ENCODE measurements at places on chromosomes 3 and 15.

GRCh38 chr3:19155375-19155774 lies 7.1 kb downstream of the KCNH8 start:
- no peak for DNase-seq

DNA sequence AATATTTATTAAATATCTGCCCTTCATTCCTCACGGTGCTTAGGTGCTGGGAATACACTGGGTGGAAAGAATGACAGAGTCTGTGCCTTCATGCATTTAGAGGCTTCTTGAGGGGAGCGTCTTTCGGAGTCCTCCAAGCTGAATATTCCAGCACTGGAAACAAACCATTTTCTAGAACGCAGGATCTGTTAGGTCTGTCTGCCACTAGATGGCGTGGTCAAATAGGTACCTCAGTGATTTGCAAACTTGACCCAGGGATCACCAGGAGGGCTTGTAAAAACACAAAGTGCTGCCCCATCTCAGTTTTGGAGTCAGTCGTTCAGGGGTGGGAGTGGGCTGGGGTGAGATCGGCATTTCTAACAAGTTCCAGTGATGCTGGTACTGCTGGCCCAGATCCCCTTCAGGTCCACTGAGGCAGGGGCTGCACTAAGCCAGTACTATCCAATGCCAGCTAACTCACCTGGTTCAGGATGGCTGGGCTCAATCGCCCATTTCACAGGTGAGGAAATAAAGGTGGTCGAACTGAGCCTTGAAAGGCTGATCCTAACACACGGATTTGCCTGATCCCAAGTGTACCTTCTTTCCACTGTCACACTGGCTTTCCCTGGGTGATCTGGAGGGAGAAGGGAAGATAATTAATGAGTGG lies 14.8 kb downstream of the ARNT2 start:
- no peak for DNase-seq

DNA sequence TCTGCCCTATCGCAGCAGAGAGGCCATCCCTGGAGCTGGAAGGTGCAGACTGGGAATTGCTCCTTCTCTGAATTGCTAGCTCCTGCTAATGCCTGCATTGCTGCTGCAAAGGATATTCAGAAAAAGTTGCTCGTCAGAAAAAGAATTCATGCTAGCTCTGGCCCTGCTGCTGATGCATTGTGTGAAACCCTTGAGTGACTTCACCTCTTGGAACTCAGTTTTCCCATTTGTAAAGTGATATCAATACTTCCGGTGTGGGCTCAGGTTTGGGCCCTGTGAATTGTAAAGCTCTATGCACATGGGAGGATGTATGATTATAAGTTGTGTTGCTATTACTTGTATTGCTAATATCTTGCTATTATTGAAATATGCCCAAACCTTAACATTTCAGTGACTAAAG lies 11.4 kb downstream of the SQOR start:
- DNase-seq, result no peak

DNA sequence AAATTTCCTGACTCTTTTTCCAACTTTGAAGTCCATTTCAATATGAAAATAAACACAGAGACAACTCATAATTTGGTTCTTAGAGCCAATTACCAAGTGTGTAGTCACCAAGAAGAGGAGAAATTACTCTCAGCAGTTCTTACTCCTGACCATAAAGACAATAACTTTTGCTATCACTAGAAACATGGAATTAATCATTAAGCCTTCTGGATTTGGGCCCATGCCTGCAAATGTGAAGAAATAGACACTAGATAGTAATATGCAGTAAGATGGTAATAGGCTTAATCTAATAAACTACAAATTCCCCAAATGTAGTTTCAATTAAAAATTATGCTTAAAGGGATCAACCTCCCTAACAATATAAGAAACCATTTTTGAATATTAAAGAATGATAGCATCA lies 185.1 kb upstream of the AGTR1 start:
- DNase-seq, result no peak

GRCh38 chr3:80770106-80771074 lies 991.1 kb downstream of the GBE1 start:
- no peak for DNase-seq

- DNase-seq, result no peak
Measured at GRCh38 chr3:194450341-194450740, 36.5 kb downstream of the ATP13A3 start.

- DNase-seq, result no peak
Measured at GRCh38 chr3:171485338-171485737, 25.1 kb upstream of the TNIK start.

- no peak for DNase-seq
Measured at GRCh38 chr3:31105438-31106077, 211.1 kb upstream of the GADL1 start.

Data from GM20000 (cell line).